ENCODE measurements at places on chromosomes 1 and 21.

DNA sequence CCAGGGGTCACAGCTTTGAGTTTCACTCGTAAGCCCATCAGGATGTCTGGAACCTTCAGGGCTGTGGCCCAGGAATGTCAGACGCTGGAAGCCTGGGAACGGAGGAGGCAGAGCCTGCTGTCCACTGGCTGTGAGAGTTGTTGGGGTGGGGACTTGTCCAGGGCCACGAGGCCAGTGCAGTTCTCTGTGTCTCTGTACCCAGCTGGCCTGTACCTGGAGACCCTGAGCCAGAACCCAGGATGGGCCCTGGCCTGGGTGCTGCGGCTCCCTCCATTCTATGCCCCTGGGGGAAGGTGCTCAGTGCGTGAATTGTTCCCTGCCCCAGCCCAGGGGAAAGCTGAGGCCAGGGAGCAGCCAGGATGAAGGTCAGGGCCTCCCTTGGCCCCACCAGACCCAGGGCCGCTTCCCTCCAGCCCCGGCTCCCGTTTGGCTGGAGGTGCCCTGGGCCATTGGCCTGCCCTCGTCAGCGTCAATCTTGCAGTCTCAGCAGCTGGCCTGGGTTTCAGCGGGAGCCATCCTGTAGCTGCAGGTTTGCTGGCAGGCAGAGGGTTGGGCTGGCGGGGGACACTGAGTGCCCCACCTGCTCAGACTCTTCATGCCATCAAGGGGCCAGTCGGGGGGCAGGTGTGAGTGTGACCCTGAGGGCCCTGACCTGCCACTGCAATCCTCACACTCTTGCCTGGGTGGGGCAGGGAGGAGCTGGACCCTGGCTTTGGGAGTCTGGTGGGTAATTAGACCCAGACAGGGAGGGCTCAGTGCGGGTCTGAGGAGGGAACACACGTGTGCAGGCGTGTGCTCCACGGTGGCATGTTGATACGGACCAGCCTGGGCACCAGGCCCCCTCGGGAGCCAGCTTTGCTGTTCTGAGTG lies 724 bp upstream of the CALML6 start:
- DNase-seq: peak; percentile 50

DNA sequence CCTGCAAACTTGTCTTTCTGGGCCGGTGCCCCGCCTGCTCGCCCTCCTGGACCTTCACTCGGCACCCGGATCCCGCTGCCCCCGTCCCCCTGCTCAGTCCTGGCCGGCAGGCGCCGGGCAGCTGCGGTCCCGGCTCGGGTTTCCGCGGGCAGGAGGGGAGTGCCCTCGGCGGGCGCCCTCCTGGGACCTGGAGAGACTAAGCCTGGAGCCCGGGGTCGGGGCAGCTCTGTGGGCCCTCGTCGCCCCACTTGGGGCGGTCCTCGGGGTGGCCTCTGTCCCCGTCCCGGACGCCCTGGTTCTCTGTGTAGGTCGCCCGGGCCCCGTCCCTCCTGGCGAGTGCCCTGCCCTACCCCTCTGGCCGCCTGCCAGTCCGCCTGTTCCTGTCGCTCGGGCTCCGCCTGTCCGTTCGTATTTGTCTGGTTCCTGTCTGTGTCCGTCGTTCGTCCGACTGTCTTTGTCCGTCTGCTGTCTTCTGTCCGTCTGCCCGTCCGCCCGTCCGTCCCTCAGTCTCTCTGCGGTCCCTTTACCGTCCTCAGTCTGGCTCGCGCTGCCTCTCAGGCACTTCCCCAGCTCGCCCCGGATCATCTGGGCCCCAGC lies 490 bp downstream of the SERINC2 start:
- DNase-seq: peak; percentile 49

- no peak for DNase-seq
These were observed 48.2 kb upstream of the EPB41 start for GRCh38 chr1:28865997-28866650.

DNA sequence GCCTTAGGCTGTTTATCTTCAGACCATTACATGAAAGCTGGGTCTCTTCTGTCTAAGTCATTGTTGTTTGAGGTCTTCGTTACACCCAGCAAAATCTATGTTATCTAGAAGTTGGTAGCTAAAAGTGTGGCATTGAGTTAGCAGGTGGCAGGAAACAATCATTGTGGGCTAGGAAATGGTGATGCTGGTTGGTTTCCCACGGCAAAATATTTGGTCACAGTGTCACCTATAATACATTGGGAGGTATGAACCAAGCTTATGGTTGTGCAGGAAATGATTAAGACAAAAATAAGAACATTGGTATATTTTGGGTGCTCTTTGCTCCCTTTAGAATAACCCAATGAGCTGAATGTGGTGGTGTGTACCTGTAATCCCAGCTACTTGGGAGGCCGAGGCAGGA lies 169.7 kb downstream of the TRIM33 start:
- DNase-seq: no peak

GRCh38 chr1:209688746-209689234 lies 13.6 kb downstream of the G0S2 start:
- DNase-seq: no peak

DNA sequence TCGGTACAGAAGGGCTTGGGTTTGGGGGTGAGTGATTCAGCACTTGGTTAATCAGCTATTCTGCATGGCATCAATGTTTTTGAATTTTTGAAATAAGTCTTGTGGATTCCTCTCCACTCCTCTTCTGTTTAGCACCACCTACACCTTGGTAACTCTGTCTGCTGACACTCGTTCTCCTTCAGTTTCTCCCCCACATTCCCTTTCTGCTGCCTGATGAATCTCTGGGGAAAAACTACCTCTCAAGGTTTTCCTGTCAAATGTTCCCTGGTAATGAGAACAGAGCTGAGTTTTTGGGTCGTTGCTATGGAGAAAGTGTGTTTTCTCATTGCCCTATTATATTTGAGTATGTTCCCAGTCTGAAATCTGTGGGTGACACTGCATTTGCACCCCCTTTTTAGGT lies 108.2 kb downstream of the GABPA start:
- no peak for DNase-seq

- no peak for DNase-seq
These were observed 2.2 kb downstream of the NHLH1 start for GRCh38 chr1:160369087-160369486.

DNA sequence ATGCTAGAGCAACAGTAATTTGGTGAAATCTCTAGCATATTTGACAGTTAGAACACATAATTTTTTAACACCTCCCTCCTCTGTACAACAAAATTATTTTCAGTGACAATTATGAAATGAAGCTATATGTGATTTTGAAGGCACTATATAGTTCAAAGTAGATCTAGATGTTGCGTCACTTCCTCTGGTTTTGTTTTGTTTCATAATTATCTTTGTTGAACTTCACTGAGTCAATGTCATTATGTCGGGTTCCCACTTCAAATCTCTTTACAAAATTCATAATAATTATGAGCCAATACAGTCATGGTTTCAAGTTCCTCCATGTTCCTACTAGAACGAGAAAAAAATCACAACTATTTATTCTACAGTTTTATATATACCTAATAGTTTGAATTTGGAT lies 254.8 kb upstream of the PLXNA2 start:
- no peak for DNase-seq

DNA sequence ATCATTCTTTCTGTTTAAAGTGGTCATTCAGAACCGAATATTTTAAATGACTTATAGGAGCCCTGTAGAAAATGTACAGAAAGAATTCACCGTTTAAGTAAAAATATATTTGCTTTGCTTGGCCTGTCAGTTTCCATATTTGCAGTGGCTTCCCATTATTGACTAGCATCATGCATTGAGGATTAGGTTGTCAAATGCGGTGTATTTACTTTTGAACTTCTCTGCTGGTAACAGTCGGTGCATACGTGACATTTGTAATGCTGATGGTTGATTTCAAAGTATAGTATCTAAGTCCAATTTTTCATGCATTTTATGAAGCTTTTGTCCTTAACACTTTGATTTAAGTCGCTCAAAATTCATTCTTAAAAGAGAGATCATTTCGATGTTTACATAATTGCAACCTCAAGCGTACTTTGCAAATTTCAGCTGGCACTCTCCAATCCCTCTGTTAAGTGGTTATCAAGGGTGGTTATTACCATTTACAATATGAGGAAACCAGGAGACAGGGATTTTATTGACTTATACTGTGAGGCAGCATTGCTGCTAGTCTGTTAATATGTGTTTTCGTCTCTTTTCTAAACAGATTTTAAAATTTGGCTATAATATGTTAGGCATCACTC lies 201.6 kb downstream of the SDCCAG8 start:
- DNase-seq: no peak

DNA sequence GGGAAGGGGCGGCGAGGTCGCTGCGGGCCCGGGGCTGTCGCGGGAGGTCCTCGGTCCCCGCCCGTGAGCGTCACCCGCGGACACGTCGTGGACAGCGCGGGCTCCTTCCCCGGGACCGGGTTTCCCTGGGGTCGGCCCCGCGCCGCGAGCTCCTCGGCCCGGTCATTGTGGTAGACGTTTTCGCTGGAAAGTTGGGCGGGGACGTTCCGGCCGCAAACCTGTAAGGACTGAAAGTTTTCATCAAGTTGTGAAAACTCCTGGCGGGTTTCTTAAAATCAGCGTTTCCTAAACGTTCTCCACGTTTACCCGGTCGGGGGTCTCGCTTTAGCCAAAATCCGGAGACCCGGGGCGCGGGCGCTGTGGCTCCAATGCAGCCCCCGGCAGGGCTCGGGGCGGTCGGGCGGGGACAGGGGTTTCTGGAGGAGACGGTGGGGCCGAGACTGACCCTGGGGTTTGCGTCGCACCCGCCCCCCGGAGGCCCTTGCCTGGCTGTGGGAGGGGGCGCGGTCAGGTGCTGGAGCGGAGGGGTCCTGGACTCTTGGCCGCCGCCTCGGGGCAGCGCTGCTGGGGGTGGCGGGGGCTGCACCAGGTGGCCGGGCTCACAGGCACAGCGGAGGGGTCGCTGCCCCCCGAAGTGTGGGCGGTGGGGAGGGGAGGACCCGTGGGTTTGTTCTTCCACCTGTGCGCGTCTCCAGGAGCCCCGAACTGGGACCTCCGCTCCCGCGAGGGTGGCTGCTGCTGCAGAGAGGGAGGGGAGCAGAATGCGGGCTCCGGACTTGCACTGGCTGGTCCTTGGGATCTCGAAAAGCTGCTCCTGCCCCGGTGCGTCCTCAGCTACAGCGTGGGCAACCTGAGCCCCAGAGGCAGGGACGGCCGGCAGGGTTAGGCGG lies 827 bp downstream of the PRKCZ start:
- no peak for DNase-seq

DNA sequence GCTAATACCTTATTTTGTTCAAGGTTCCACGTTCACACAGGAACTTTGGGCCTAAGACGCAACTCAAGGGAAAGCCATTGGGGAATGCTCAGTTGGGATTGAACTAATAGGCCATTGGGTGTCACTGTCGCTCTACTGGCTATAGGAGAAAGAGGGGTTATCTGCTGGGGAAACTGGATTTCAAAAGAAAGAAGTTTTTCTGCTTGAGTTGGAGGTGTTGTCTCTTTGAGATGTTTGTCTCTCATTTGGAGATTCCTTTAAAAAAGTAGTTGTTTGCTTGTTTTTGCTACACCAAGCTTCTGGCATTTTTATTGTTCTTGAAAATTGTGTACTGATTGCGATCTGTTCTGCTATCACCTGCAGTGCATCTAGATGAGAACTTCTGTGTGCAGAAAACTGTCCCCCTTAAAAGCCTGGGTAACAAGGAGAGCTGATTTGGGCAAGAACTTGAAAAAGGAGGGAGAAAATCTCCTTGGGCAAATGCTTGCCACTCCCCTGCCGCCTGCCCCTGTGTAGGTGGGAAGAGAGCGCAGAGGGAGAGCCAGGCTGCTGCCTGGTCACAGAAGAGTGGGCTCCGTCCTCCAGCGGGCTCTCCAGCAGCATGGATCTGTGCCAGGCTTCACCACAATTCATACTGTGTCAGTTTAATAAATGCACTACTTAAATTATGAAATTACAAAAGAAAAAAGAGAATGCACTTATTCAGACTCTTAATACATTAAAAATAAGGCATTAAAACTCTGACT lies 39.9 kb downstream of the PEX14 start:
- DNase-seq: peak; percentile 53

DNA sequence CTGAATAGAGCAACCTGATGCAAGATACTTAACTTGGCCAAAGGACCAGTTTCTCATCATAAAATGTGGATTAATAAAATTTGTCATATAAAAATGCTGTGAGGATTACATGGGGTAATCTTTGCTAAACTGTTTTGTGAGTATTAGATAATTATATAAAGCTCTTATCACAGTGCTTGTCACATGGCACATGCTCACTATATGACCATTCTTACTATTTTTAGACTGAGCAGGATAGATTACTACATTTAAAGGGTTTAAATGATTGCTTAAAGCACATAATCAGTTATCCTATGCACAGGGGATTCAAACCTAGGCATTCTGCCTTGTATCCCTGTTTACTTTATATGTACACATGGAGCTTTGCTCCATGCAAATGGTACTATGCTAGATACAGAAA lies 82.9 kb upstream of the COL24A1 start:
- no peak for DNase-seq

- no peak for DNase-seq
These were observed 544.2 kb downstream of the RWDD3 start for GRCh38 chr1:95778217-95778616.

GRCh38 chr1:239164451-239165180 lies 221.8 kb upstream of the CHRM3 start:
- DNase-seq: no peak

- no peak for DNase-seq
These were observed 60.4 kb downstream of the ALG14 start for GRCh38 chr1:95012389-95012788.

DNA sequence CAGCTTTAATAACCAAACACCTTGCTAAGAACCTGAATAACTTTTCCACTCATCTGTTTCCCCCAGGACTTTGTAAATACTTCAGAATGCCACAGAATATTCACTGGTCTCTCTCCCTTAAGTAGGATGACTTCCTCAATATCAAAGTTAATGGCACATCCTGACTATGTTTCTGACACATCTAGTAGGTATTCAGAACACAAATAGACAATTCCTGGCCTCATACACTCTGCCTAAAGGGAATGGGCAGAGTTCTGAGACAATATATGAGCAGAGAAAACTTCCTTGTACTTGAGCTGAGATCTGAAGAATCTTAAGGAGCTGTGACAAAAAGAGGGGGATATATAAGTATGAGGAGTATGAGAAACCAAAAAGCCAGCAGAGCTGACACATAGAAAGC lies 34.8 kb downstream of the ANKRD13C start:
- no peak for DNase-seq

- DNase-seq: no peak
These were observed 13.8 kb downstream of the HEYL start for GRCh38 chr1:39625462-39626273.

DNA sequence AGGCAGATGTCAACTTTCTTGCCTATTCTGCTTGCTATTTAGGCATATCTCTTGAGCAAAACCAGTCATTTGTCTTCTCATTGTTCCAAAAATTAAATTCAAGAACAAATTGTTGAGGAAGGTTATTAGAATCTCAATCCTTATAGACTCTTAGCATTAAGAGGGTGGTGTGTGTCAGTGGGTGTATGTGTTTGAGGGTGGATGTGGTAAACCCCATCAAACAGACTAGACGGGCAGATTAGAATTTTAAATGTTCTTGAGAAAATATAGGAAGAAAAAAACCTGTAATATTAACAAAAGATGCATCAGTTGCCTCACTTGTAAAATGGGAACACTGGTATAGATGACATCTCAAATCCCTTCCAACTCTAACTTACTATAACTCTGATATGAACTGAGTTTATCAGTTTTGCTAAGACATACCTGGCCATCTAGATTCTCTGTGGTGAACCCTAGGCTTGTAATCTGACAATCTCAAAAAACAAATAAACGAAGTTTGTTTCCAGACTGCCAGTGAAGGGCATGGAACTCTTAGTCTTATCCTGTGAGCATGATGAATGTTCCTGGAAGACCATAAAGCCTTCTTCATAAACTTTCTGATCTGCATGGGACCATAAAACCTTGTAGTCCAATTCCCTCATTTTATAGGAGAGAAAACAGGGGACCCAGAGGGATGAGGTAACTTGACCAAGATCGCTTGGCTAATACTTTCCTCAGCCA lies 176.3 kb upstream of the SGIP1 start:
- DNase-seq: no peak

GRCh38 chr1:234724516-234725176 lies 114.7 kb upstream of the IRF2BP2 start:
- DNase-seq: peak; percentile 50

Measured in ELF-1 (cell line).